ENCODE measurements at places on chromosomes 3 and 15.

DNA sequence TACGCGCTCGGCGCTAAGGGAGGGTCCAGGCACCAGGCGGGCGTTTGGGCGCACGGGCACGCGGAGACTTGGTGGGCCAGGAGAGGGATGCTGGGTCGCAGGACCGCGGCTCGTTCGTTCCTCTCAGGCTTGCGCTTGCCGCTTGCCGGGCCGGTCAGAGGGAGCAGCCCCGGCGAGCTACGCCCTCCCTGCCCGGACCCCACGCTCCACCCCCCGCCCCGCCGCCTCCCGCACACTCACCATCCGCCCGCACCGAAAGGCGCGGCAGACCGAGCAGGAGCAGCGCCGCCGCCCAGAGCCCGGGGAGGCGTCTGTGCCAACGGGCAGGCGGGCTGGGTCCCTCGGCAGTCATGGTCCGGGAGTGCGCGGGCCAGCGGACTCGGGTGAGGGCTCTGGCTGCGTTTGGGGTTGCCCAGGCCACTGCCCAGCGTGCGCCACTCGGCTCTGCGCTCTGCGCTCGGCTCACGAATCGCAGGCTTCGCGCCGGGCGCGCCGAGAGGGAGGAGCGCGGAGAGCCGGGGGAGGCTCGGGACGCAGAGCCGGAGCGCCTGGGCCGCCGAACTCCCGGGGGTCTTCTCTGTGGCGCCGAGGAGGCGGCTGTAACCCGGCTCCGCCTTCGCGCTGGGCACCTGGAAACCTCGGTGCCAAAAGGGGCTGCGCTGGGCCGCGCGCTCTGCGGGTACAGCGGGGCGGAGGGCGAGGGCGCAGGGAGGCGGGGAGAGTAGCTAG is at the start of gene SUSD5:
Gene SUSD5 (minus strand): TSS at position 365 of the 729 bp plus-strand sequence. CDS start 13 bp downstream, at position 352.
- DNase-seq, result no peak

DNA sequence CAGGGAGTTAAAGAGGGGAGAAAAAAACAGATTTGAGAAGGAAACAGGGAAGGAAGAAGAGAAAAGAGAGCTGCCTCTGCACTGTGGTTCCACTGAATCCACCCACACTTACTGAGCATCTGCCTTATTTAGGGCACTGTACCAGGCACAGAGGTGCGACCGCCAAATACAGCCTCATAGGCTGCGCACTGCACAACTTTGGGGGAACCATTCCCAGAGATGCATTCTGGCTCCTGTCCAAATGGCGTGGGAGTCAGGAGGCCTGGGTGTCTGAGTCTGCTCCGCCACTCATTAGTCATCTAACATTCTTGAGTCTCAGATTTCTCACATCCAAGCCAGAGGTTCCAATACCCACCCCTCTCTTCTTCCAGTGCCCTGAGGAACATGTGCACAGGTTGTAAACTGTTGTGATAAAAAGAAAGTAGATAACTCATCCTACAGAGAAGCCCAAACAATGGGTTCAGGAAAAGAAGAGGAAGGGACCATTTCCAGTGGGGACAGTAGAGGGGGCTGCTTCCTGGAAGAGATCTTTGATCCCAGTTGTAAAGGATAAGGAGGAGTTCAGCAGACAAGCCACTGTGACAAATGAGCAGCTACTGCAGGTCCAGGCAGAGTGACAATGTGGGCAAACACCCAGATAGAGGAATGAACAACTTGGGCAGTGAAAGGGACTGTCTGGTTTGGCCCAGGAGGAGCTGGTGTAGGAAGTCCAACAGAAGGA is 254.6 kb downstream of the UACA start:
- DNase-seq, result no peak

DNA sequence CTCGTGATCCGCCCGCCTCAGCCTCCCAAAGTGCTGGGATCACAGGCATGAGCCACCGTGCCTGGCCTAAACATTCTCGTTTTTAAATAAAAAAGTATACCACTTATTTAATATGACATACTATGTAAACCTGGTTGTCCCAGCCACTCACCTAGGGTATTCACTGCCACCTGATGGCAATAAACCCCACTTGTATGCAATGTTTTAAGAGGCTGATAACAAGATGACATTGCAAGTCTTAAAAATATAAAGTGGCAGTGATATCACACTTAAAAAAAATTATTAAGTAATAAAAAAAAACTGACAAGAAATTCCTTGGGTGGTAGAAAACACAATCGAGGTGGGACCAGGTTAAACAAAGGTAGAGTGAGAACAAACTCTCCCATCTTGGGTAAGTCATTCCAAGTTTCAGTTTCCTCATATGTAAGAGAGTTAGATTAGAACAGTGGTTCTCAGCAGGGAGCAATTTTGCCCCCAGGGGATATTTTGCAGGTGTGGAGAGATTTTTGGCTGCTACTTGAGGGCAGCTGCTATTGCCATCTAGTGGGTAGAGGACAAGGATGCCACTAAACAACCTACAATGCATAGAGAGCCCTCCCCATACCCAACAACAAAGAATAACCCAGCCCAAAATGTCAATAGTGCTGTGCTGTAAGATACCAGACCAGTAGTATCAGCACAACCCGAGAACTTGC is 14.5 kb downstream of the ARF4 start:
- no peak for DNase-seq

DNA sequence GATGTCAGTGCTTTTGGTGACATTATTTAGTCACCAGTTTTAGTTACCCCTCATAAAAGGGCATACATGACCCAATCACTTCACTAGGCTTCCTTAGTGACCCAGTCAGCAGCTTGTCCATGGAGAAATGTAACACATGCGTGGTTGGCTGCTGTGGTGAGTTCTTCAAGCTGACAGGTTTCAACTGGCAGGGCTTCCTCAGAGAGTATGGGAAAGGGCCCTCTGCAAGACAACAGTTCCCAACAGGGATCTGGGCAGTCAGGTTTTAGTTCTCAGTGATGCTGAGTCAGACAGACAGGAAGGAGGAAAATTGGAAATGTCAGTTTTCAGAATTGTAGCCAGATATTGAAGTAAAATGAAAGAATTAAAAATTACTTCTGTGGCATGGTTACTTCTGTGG is 282.5 kb downstream of the TBL1XR1 start:
- no peak for DNase-seq

DNA sequence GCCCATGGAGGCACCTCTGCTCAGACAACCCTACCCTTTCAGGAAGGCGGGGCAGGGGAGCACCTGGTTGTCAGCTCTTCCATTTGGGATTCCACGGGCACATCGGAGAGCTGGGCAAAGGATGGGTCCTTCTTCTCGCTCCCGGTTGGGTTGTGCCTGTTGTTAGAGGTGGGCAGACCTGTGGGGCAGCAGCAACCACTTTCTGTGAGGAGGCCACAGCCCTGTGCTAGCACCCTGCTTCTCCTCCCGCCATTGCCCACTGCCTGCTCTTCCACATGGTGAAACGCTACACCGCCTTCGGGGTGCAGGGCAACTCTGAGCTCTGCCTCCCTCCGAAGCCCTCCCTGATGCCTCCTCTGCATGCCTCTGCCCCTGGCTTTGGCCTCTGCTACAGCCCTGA is 7.0 kb upstream of the HHATL start:
- DNase-seq, result no peak

DNA sequence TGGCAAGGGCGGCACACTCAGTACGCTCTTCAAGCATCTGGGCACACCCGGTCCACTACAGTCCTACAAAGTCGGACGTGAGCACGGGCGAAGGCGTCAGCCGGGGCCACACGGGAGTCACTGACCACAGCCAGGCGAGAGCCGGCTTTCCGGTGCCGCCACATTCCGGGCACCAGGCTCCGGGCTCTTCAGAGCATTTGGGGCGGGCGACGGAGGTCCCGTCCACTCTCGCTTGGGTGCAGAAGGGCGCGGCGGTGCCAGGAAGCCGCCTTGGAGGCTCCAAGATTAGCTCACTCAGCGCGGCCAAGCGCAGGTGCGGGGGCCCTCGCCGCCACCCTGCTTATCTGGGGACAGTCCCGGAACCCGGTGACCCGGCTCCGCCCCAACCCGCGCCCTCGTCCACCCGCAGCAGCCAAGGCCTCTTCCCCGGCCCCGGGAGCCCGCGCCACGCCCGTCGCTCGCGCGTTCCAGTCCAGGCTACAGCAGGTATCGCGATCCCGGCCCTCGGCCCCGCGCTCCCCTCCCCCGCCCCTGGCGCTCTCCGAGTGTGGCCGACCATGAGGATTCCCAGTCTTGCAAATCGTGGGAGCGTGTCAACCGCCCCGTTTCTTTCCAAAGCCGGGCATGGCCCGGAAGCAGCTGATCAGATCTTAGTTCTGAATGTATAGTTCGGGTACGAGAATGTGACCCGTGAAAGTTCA is at the start of gene ADPRH:
Gene ADPRH (plus strand): TSS at position 127 of the 701 bp plus-strand sequence. CDS start 2,678 bp downstream, outside the sequence.
- DNase-seq, result no peak

DNA sequence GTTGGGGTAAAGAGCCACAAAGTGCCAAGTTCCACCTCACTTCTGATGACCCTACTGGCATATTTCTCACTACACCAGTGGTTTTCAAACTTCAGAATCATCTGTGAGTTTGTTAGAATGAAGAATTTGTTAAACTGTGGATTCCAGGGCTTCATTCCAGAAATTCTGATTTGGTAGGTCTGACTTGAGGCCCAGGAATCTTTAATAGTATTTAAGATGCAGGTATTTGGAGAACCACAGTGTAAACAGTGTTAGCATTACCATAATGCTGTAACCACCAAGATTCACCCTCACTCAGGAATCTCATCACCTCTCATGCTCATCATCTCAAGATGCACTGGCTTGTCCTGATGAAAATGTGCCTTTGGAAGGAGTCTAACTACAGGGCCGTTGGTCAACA is 6.0 kb downstream of the KCNMB3 start:
- no peak for DNase-seq

DNA sequence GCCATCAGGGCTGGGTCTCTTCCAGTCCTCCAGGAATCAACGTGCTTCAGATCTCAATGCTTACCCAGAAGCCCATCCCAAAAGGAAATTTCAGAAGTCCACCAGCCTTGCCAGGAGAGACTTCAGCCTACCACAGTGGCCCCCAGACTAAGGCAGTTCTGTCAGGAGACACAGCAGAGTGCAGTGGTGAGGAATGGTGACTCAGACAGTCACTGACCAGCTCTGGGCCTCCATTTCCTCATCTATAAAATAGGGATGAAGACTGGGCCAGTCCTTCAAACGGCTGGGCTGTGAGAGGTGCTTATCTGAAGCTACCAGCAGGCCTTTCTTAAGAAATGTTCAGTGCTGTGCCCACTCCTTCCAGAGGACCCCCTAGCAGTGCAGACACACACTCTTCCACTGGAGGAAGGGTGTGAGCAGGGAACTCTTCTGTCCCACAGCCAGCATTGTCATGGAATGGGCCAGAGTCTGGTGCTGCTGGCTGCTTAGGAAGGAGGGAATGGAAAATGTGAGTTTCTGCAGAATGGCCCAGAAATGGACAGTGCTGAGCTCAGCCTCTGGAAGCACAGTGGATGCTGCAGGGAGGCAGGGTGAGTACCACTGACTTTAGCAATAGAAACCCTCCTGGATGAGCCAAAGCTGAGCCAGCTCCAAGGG is 41.6 kb upstream of the DUSP7 start:
- no peak for DNase-seq

DNA sequence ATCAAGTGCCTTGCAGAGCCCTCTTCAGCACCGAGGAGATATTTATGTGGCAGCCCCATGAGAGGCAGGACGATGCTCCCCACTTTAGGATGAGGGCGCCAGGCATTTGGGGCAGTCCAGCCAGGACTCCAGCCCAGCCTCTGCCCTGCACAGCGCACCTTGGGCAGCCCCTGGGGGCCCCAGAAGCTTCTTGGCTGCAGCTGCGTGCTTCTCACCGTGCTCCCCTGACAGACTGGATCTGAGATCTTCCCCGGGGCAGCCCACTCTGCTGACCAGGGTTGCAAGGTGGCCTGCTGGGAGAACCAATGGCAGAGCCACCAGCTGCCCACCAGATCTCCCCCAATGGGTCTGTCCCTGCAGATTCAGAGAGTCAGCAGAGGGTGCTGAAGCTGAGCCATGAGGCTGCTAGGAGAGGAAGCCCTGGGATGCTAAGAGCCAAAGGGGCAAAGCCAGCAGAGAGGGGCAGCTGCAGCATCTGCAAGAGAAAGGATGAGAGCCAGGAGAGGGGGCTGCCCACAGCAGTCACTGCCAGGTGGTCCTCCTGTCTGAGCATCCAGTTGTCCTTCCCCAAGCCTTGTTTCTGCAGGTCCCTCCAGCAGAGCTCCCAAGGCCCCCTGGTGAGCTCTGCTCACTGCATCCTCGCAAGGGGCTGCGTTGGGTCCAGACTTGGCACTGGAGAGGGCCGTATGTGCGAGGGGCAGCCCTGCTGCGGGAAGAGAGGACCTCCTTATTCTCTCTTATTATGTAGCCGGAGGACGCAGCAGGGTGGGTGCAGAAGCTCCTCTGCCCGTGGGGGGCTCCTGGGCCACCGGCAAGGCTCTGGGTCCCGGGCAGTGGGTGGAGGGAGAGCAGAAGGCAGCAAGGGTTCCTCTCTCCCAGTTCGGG is 14.7 kb upstream of the KLF13 start:
- DNase-seq, result no peak

DNA sequence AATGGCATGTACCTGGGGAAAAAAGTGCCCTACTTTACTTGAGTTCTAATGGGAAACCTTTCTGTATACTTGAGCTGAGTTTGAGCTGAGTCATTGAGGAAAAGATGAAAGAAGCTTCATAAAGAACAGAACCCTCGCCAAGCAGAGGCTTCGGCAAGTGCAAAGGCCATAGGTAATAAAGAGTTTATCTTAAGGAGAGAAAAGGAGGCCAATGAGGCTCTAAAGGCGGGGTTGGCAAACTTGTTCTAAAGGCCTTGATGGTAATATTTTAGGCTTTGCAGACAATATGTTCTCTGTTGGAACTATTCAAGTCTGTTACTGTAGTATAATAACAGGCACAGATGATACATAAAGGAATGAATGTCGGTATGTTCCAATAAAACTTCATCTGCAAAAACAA is 17.6 kb upstream of the TRAT1 start:
- DNase-seq, result no peak

DNA sequence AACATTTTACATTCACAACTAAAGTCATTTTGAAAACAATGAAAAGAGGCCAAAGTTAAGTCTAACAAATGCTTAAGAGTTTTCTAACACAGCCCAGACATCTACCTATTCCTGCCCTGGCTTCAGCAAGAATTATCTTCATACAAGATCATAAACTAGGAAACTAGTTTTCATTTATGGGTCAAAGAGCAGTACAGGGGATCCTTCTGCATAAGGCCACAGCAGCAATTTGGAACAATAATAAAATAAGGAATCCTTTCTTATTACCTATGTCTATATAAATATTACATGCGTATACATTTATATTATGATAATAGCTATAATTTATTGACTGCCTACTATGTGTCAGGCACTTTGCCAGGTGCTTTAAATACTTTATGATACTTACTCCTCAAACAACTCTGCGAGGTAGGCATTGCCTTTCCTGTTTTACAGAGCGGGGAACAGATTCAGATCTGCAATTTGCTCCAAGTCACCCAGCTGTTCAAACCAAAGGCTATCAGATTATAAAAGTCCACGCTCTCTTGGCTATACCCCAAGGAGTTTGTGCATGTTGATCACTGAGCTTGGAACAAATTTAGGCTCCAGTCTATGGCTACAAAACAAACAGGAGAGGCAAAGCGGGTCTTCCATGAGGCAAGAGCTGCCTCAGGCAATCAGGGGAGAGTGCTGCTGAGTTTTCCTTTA is 196.4 kb downstream of the RORA start:
- no peak for DNase-seq

Measured in stimulated activated CD8-positive, alpha-beta memory T cell treated with anti-CD3 and anti-CD28 coated beads, Interleukin-2, amount 100 ng/mL, for 1 hour (primary cell).